ENCODE measurements at places on chromosomes 2 and 18. TPM values are rescaled to one million over a fixed set of nuclear protein-coding genes. Genes with fewer than 3 reads are reported as not detected.

The IL36B gene
- total RNA-seq, result not detected

The ACMSD gene
- total RNA-seq, result not detected

The BMP10 gene
- not detected for total RNA-seq

The LANCL1 gene
- 46.4 TPM for total RNA-seq

The NDUFAF7 gene
- total RNA-seq, result 46.8 TPM

The TFCP2L1 gene
- total RNA-seq, result 3.2 TPM

The SLC4A5 gene
- total RNA-seq, result 0.86 TPM

DNA sequence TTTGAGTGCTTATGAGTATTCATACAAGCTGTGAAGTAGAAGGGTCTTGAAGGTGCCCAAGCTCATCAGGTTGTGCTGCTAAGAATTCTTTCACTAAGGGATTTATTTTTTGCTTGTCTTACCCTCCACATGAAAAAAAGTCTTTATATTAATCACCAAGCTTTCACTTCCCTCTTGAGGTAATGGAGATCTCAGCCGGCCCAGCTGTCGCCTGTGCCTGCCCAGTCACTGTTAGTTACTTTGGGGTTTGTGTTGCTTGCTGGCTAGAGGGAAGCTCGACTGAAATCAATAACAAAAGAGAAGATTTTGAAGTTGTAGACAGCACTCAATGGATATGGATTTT lies 21.9 kb downstream of the MC2R start:
- H3K4me1 ChIP-seq, result no peaks in the 10 kb centered on the region
- DNase-seq, result no peak
- H3K4me3 ChIP-seq, result no peak overlapping the region
- no peak overlapping the region for H3K27ac ChIP-seq
- no peaks in the 10 kb centered on the region for H3K36me3 ChIP-seq

- no peaks in the 10 kb centered on the region for H3K27me3 ChIP-seq
- H3K36me3 ChIP-seq, result no peaks in the 10 kb centered on the region
- no peak for DNase-seq
These were observed 496.2 kb upstream of the NRXN1 start for GRCh38 chr2:51528156-51528555.

GRCh38 chr2:26556309-26557243 lies 78.7 kb upstream of the OTOF start:
- H3K4me3 ChIP-seq, result no peak overlapping the region
- no peaks in the 10 kb centered on the region for H3K4me1 ChIP-seq
- DNase-seq, result no peak

GRCh38 chr2:232117413-232117812 lies 155.9 kb downstream of the DIS3L2 start:
- no peaks in the 10 kb centered on the region for H3K27me3 ChIP-seq
- DNase-seq, result peak; percentile 51
- no peak overlapping the region for H3K27ac ChIP-seq
- no peak overlapping the region for H3K4me3 ChIP-seq

DNA sequence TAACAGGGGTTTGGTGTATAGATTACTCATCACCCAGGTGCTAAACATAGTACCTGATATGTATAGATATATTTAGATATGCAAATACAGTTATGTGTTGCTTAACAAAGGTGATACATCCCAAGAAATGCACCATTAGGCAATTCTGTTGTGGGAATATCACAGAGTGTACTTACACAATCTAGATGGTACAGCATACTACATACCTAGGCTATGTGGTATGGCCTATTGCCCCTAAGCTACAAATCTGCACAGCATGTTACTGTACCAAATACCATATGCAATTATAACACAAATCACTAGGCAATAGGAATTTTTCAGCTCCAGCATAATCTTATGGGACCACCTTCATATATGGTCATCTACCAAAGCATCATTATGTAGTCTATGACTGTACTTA lies 43.5 kb upstream of the NPAS2 start:
- no peak overlapping the region for H3K27ac ChIP-seq
- no peak for DNase-seq
- no peak overlapping the region for H3K4me3 ChIP-seq
- no peaks in the 10 kb centered on the region for H3K36me3 ChIP-seq

DNA sequence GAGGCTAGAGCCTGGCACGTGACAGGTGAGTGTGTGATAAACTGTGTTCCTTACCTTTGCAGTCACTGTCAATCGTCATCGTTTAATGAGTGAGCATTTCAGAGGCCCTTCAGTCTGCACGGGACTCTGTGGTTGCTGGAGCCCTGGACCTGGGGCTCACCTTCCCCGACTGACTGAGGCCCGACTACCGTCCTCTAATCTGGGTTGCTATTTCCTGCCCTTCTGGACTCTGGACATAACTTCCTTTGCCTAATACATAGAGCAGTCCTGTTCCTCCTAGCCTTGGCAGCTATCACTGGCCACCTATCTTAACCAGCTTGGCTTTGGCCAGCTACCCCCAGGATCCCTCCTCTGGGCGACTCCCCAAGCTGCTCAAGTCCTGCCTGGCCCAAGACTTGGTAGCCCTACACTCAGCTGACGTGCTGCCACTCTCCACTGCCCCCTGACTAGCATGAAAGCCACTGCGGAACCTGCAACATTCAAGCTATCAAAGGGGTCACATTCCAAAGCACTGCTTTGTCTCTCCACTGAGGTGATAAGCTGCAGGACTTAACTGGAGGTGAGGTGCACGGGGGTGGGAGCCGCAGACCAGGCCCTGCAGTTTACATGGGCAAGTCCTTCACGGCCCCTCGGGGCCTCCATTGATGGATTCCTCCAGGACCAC lies 11.1 kb upstream of the RAB17 start:
- H3K27ac ChIP-seq, result no peak overlapping the region
- no peak for DNase-seq
- no peaks in the 10 kb centered on the region for H3K27me3 ChIP-seq
- H3K4me3 ChIP-seq, result no peak overlapping the region
- peaks cover 15% of the 10 kb centered on the region for H3K4me1 ChIP-seq

DNA sequence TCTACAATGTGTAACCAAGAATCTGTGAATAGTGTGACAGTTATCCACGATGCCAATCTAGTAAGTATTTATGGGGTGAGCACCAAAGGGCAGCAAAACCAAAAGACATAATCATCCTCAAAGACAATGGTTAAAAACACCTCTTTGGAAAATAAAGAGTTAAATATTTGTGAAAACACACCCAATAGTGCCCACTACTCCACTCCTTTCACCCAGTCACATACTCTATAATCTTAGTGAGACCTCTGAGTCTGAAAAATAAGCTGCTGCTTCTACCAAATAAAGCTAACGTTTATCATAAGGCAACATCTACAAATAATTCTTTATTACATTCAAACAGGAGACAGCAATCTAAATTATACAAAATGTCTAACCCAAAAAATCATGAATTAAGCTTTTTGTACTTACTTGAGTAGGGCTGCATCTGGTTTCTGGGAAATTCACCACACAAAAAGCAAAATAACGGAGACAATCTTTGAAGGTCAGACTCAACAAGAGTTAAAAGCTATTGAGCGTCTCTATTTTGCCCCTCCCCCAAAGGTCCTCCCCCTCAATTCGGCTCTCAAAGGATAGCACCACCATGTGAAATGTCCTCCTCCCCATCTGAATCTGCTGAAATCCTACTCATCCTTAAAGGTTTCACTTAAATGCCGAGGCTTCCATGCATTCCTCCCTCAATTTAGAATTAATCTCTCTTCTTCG lies 2.0 kb downstream of the RAPH1 start:
- H3K27me3 ChIP-seq, result no peaks in the 10 kb centered on the region
- no peak overlapping the region for H3K27ac ChIP-seq
- H3K4me1 ChIP-seq, result peaks cover 4% of the 10 kb centered on the region
- H3K36me3 ChIP-seq, result no peaks in the 10 kb centered on the region
- H3K4me3 ChIP-seq, result peak overlapping the region; percentile 70
- DNase-seq, result no peak

DNA sequence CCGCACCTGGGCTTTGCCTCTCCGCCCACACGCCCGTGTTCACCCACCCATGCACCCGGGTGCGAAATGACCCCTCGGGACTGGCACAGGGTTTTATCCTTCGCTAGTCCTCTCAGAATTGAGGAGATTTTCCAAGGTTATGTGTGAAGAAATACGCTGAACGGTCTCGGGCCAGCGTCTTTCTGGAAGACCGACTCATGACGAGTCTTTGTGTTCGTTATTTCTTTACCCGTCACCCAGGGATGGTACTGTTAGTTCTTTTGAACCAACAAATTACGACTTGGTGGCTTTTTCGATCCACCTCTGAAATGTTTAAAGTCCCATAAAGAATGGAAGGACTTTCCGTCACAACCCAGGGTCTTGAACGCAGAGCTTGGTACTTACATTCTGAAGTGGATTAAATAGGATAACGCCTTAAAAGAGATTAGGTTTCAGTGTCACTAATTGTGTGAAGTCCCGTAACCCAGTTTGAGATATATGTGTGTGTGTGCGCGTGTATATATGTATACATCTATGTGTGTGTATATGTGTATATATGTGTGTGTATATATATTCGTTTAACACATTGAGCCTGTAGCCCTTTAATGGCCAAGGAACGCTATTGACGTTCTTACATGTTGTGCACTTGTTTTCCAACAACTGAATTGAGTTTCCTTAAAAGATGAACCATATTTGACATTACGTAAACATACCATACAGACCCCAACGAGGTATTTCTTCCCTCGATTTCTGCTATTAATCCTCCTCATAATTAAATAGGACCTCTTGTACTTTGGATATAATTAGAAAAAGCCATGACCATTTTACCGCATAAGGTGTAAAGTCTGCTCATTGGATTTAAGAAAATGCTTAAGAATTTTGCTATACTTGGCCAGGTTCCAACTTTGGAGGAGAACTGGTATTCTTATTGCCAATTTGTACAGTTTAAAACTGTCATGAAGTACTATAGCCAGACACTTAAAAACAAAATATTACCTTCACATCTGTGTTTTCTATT lies 889 bp downstream of the ZC3H15 start:
- peak overlapping the region; percentile 74 for H3K27ac ChIP-seq
- DNase-seq, result no peak
- peak overlapping the region; percentile 99 for H3K4me3 ChIP-seq
- no peaks in the 10 kb centered on the region for H3K36me3 ChIP-seq
- H3K27me3 ChIP-seq, result no peaks in the 10 kb centered on the region

DNA sequence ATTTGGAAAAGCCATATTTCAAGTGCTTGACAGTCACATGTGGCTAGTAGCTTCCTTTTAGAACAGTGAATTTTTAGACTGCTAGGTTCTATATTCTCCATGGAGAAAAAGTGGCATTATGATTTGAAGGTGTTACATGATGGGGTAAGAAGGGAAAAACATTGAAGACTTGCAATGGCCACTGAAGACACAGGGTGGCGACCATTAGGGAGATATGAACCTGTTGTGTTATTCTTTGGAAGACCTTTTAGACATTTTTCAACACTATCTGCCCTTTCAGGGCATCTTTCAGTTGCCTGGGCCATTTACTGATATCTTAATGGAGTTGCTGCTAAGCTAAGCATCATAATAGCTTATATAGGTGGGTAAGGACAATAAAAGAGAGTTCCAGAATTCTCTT lies 1387.2 kb downstream of the SUCLG1 start:
- H3K27me3 ChIP-seq, result no peaks in the 10 kb centered on the region
- H3K4me1 ChIP-seq, result no peaks in the 10 kb centered on the region
- DNase-seq, result no peak
- no peak overlapping the region for H3K27ac ChIP-seq
- no peak overlapping the region for H3K4me3 ChIP-seq

DNA sequence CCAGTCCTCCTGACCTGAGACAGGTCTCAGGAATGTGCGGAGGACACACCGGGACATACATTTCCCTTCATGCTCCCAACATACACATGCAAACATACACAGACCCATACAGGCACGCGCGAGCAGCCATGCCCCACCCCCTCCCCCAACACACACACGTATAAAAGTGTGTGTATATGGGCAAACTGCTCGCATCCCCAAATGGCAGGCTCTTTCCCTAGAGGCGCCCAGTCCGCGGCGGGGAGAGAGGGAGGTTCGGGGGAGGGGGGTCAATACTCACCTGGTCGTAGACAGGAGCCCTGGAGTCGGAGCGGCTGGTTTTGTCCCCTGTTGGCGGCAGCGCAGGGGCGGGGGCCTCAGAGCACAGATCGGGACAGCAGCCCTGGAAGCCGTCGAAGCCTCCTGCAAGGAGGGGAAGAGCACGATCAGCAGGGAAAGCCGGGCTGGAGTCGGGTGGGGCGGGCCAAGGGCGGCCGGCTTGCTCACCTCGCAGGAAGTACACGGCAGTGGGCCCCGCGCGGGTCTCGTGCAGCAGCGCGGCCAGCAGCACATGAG lies 682 bp downstream of the DUSP2 start:
- H3K4me1 ChIP-seq, result no peaks in the 10 kb centered on the region
- no peak overlapping the region for H3K27ac ChIP-seq
- H3K36me3 ChIP-seq, result no peaks in the 10 kb centered on the region
- peak; percentile 68 for DNase-seq
- H3K27me3 ChIP-seq, result peaks cover 30% of the 10 kb centered on the region

- no peak for DNase-seq
- no peak overlapping the region for H3K27ac ChIP-seq
- H3K36me3 ChIP-seq, result no peaks in the 10 kb centered on the region
- no peak overlapping the region for H3K4me3 ChIP-seq
- no peaks in the 10 kb centered on the region for H3K4me1 ChIP-seq
These were observed 73.0 kb downstream of the ACTR3 start for GRCh38 chr2:113962692-113963480.

DNA sequence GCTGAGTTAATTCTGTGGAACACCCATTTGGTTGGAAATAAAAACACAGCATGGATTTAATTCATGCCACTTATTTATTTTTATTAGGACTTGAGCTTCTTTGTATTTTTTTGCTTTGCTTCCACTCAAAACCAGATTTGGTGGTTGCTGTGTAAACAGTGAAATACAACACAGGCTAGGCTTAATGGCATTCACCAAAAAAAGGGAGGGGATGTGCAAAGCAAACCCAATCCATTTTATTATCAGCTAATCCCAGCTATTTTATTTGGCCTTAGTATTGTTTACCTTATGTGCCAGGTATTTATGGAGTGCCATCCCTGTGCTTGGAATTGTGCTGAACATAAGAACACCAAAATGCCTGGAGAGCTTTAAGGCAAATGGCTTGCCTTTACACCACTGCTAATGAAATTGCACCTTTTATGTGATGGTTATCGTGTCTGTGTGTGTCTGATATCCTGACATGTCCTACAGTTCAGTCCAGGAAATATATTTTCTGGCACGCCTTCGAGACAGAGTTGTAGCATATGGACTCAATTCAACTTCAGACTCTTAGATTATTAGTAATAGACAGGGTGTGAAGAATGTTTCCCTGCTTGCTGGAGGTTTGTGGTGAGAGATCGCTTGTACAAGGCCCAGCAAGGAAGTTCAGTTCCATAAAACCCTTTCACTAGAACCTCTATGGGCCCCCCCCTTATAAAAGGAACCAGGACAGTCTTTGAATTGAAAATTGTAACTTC lies 99.6 kb downstream of the PRPF40A start:
- no peak for DNase-seq
- H3K4me1 ChIP-seq, result no peaks in the 10 kb centered on the region
- peaks cover 47% of the 10 kb centered on the region for H3K36me3 ChIP-seq
- no peaks in the 10 kb centered on the region for H3K27me3 ChIP-seq
- H3K27ac ChIP-seq, result no peak overlapping the region

- H3K4me3 ChIP-seq, result no peak overlapping the region
- DNase-seq, result peak; percentile 58
- H3K27ac ChIP-seq, result no peak overlapping the region
- peaks cover 7% of the 10 kb centered on the region for H3K4me1 ChIP-seq
These were observed 84.8 kb upstream of the CRIM1 start for GRCh38 chr2:36270758-36271157.
